ENCODE measurements at places on chromosomes 13 and 19.
A peak's percentile ranks its signal among the peaks of the same experiment; 100 is the strongest.

- no peak for DNase-seq
Observed at GRCh38 chr13:21316376-21316775, 139.9 kb downstream of the MRPL57 start.

DNA sequence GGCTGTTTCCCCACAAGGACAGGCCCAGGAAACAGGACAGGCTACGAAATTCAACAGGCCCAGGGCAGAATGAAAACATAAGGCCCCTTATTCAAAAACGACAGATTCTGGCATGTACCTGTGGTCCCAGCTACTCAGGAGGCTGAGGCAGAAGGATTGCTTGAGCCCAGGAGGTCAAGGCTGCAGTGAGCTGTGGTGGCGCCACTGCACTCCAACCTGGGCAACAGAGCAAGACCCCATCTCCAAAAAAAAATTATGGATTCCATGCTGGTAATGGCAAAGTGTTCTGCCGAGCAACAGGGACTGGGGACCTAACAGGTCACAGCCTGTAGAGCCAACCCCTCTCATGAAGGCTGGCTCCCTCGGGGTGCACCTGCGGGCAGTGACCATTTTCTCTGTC is 52.6 kb upstream of the USE1 start:
- DNase-seq = no peak

DNA sequence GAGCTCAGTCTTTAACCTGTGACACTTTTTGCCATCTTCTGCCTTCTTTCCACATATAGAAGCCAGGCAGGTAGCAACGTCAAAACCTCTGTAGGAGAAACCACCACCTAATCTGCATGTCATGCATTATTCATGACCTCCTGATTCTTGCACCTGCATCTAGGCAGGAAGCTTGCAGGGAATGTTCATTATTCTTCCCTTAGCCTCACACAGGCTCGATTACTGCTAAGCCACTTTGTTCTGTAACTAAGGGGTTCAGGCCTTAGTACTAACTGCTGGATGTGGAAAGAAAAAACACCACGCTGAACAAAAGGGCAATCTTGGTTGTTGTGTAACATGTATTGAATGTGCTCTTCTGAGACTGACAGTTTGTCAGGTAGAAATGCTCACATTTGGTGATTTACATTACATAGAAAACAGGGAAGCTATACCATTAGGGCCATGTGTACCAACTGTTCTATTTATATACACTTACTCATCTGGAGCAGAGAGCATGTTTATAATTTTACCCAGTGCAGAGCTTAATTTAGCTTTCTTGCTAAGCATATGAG is 366.9 kb downstream of the KLF12 start:
- peak; percentile 16 for DNase-seq

GRCh38 chr19:46409191-46409590 is 4.2 kb downstream of the CCDC8 start:
- no peak for DNase-seq

DNA sequence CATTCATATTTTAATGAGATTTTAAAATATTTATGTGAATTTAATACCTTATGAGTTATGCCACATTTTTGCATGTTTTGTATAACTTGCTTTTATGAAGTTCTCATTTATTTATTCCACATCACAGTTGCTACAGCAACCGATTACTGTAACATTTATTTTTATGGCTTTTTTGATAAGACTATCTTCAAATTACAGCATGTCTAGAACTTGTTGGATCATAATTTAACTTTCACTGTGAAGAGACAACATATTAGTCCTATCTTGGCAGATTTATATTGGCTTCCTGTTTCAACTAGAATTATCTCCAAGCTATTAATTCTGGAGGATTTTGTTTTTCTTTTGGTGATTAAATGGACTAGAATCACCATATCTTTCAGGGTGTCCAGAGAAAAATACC is 793.7 kb upstream of the SLITRK5 start:
- DNase-seq = no peak

- no peak for DNase-seq
Observed at GRCh38 chr13:33174491-33174890, 111.1 kb downstream of the STARD13 start.

DNA sequence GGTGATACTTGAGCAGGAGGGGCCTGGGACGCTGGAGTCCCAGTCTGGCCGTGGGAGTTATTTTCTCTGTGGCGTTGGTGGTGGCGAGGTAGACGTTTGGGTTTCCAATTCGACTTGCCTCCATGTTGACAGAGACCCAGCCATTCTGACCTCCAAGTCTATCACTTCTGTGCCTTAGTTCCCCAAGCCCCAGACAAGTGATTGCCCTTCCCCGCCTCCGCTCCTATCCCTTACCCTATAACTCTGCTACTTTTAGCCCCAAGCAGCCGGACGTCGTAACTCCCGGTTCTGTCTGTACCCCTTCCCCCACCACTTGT is 549 bp downstream of the TIMM50 start:
- no peak for DNase-seq

All from CD4-positive, alpha-beta T cell treated with Interleukin-6 at 100 ng/mL for 8 hours (primary cell).